ENCODE measurements at places on chromosomes 16 and 17.

- DNase-seq, result peak; percentile 79
Measured at GRCh38 chr16:85416228-85417109, 196.7 kb upstream of the GSE1 start.

GRCh38 chr16:55566432-55567175 lies at the start of gene CAPNS2:
Gene CAPNS2, plus strand, starts transcription at chr16:55566684. Its CDS starts 73 bp downstream, at chr16:55566757.
- no peak for DNase-seq

GRCh38 chr16:85800321-85800669 lies 800 bp downstream of the COX4I1 start:
- peak; percentile 44 for DNase-seq

GRCh38 chr17:21463779-21464407 lies 87.7 kb downstream of the KCNJ12 start:
- DNase-seq, result no peak

DNA sequence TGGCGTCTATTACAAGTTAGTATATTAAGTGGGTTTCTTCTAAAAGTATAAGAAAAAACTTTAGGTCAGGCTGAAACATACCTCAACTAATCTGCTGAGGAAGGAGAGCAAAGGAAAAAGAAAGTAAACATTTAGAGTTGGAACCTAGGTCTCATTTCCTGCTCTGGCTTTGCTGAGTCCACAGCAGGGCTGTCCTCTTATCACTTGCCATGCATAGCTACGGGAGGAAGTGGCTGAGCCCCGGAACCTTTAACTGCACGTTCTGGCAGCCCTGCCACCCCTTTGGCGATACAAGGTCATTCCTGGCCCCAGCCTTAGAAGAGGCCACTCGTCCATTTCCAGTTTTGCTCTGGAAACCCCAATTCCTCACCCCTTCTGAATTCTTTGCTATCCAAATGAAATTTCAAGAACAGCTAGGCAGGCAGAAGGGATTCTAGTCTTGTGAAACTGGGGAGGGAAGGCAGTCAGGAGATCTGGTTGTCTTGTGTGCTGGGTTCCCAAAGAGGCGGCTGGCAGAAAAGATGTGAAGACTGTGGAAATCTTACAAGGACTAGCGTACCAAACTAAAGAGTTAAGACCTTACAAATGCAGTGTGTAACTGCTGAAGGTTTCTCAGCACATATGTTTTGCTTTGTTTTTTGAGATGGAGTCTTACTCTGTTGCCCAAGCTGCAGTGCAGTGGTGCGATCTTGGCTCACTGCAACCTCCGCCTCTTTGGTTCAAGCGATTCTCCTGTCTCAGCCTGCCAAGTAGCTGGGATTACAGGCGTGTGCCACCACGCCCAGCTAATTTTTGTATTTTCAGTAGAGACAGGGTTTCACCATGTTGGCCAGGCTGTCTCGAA lies 19.1 kb downstream of the WIPI1 start:
- DNase-seq, result peak; percentile 33

DNA sequence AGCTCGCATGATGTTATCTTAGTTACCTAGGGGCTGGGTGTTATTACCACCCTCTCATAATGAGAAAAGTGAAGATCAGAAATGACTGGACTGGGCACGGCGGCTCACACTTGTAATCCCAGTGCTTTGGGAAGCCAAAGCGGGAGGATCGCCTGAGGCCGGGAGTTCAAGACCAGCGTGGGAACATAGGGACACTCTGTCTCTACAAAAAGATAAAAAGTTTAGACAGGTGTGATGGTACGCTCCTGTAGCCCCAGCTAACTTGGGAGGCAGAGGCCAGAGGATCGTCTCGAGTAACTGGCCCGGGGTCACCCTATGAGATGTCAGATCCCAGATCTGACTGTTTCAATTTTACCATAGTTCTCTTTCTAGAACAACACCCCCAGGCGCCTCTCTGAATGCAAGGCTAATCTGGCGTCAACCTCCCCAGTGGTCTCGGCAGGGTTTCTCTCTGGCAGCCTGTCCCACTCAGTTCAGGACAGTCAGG lies 1.9 kb upstream of the CCDC102A start:
- DNase-seq, result no peak

DNA sequence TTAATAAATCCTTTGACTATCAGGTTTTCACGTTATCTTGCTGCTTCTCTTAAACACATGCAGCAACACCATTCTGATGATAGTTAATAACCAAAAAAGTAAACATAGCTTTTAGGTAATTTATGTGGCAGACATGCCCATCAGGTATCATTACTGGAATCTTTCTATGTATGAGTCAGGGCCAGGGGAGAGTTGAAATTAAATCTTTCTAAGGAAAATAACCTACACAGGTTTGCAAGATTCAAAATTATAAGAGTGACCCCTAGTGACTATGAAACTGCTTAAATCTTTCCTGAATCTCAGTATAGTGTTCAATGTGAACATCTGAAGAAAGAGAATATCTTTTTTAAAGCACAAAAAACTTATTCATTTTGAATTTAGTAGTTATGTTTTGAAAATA lies 666.6 kb downstream of the CDH11 start:
- no peak for DNase-seq

GRCh38 chr17:13476720-13477119 lies 125.0 kb downstream of the HS3ST3A1 start:
- no peak for DNase-seq

DNA sequence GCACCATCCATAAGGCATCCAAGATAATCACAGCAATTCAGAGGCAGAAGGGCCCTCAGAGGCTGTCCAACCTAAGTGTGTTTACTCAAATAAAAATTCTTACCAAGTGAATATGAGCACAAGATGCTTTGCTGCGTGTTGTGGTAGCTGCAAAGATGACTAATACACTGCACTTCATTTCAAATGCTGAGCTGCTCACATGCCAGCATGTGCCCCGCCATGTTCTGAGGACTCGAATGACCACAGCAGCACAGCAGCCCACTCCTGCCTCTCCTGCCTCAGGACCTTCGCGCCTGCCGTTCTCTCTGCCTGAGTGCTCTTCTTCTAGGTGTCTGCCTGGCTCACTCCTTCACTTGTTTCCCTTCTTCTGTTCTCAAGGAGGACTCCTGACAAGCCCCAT lies 19.0 kb downstream of the PIK3R5 start:
- DNase-seq, result no peak

- DNase-seq, result no peak
Measured at GRCh38 chr16:8631373-8631772, 9.9 kb downstream of the METTL22 start.

- no peak for DNase-seq
Measured at GRCh38 chr17:57048096-57048495, 37.0 kb upstream of the AKAP1 start.

DNA sequence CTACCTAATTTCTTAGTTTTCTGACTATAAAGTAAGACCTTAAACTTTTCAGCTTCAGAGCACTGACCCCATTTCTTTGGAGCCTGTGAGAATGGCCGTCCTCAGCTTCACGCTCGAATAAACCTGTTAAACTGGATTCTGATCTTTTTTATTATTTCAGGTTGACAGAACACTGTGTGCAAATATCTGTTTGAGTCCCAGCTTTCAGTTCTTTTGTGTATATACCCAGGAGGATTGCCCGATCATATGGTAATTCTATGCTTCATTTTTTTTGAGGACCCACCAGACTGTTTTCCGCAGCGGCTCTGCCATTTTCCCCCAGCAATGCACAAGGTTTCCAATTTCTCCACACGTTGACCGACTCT lies 19.8 kb upstream of the KCNH6 start:
- DNase-seq, result no peak
